ENCODE measurements at places on chromosomes 3 and 15.

DNA sequence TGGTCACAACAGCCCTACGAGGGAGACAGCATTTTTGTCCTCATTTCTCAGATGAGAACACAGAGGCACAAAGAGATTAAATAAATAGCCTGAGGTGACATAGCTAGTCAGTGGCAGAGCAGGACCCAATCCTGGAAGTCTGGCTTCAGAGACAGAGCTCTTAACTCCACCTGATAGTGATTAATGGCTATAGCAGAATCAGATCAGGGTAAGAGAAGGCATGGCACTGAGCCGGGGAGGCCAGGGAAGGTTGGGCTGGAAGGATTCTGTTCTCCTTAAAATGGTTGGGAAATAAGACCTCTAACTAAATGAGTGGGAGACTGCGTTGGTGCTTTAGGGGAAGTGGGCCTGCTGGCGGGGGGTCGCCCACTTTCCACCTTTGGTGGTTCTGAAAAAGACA is 104.5 kb downstream of the VGLL4 start:
- no peak for DNase-seq

- no peak for DNase-seq
Observed at GRCh38 chr15:55654561-55655031, 66.5 kb upstream of the PYGO1 start.

DNA sequence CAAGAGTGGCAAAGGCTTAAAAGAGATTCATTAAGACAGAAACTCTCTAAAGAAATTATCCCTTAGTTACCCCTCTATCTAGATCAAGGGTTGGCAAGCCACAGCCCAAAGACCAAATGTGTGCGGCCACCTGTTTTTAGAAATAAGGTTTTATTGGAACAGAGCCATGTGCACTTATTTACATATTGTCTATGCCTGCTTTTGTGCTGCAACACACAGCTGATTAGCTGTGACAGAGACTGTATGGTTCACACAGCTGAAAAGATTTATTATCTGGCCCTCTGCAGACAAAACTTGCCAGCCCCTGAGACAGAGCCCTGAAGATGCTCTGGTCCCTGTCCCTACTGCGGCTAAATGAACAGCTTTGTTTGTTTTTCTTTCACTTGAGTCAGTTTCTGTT is 88.1 kb downstream of the ADAMTS9 start:
- DNase-seq, result no peak

DNA sequence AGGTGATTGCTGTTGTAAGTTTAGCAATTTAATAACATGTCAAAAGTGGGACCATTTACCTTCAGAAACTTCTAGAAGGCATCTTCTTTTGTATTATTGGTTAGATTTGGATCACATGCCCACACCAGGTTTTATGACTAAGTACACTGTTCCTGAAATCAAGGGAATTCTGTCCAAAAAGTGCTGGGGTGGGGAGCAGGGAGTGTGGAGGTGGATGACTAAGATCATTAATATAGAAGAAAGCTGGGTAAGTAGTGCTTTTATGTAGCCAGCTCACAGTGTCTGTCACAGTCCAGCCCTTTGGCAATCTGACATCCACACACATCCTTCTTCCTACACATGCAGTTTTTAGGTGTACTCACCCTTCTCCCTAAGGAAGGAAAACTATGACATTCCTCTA is 120.0 kb downstream of the TMCO5A start:
- no peak for DNase-seq

DNA sequence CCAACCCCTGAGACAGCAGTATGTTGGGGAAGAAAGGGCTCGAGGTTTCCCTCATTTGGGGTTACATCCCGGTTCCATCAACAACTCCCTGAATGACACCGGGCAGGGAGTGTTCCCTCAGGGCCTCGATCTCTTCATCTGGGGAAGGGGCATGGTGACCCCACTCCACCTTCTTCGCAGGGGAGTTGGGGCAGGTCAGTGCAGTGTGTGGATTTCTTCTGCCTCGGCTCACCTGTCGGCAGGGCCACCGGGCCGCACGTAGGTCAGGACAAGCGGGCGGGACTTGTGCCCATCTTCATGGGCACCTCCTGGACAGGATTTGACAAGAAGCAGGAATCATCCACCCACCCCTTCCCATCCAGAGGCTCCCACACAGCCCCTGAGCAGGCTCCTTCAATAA is 17.4 kb downstream of the GRIP2 start:
- DNase-seq, result no peak

- no peak for DNase-seq
Observed at GRCh38 chr15:92322566-92323355, 70.9 kb upstream of the ST8SIA2 start.

DNA sequence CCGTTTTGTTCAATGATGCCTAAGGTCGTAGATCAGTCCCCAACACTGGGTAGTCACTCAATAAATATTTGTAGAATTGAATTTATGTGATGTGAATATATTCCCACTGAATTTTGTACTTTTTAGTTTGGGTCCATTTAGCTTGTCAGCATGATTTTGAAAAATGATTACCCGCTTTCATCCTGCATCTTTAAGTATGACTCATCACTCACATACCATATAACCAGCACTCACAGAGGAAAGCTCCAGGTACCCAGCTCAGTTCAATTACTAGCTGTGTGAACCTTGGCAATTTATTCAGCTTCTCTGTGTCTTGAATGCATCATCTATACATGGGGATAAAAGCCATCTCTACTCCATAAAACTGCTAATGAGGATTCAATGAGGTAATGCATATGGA is 2.2 kb upstream of the MLF1 start:
- no peak for DNase-seq

- no peak for DNase-seq
Observed at GRCh38 chr3:71469138-71469435, 114.4 kb downstream of the FOXP1 start.

GRCh38 chr3:3951071-3951470 is 151.8 kb downstream of the LRRN1 start:
- DNase-seq, result no peak

DNA sequence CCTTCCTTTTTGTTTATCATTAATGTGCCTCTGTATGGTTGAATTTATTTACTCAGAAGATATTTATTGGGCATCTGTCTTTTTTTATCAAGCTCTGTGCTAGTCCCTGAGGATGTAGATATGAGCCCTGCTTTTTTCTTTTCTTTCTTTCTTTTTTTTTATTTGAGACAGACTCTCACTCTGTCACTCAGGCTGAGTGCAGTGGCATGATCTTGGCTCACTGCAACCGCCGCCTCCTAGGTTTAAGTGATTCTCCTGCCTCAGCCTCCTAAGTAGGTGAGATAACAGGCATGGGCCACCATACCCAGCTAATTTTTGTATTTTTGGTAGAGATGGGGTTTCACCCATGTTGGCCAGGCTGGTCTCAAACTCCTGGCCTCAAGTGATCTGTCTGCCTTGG is 58.5 kb downstream of the MBNL1 start:
- DNase-seq, result no peak

DNA sequence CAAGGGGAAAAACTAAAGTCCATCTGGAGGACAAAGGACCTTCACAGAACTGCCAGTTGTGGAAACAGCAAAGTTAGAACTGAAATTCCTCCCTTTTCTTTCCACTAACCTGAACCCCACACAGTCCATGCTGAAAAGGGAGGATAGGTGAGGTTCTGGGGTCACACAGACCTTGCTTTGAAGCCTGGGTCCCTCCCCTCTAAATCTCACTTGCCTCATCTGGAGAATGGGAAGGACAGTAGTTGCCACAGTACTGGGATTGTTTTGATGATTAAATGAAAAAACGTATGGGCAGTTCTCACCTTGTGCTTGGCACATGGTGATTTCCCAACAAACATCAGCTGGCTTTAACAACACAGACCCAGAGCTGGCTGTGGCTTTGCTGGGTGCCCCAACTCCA is 166.4 kb upstream of the LRIG1 start:
- DNase-seq, result no peak

- no peak for DNase-seq
Observed at GRCh38 chr3:144028798-144029411, 57.3 kb downstream of the DIPK2A start.

GRCh38 chr15:101124731-101125451 is 127.0 kb downstream of the CHSY1 start:
- DNase-seq, result no peak

- no peak for DNase-seq
Observed at GRCh38 chr15:28890711-28891495, 5.1 kb downstream of the APBA2 start.

DNA sequence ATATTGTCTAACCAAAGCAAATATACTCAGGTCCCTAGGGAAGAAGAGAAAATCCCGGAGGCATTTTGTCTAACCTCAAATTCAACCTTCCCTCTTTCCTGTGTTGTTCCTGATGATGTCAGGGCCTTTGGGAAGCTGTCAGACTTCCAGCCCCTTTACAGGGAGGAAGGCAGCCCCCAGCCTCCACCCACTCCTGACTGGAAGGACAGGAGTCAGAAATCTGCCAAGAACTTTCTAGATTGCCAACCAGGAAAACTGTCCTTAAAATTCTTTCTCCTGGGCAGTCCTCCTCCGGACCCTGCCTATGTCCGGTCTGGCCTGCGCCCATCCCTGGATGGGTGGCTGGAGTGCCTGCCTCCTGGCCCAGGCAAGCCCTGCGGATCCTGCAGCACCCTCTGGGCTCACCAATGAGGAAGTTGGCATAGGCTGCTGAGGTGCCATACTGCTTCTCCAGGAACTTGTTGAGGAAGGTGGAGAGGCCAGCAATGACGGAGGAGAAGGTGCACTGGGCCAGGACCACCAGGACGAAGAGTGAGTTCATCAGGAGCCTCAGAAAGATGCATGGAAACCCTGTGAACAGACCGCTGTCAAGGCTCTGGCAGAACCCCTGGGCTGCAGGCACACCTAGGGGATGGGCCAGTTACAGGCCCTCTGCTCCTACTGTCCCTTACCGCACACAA is 52.6 kb upstream of the RAB6B start:
- no peak for DNase-seq

GRCh38 chr3:71258116-71258515 is 325.4 kb downstream of the FOXP1 start:
- no peak for DNase-seq
